Activated T-helper 17 cell treated with anti-CD3 and anti-CD28 coated beads, Interleukin-2, amount 50 U/mL, for 72 hours (primary cell): ENCODE measurements at places on chromosomes 16 and 17. TPM values are rescaled to one million over a fixed set of nuclear protein-coding genes. Genes with fewer than 3 reads are reported as not detected.
A peak's percentile ranks its signal among the peaks of the same experiment; 100 is the strongest.

DNA sequence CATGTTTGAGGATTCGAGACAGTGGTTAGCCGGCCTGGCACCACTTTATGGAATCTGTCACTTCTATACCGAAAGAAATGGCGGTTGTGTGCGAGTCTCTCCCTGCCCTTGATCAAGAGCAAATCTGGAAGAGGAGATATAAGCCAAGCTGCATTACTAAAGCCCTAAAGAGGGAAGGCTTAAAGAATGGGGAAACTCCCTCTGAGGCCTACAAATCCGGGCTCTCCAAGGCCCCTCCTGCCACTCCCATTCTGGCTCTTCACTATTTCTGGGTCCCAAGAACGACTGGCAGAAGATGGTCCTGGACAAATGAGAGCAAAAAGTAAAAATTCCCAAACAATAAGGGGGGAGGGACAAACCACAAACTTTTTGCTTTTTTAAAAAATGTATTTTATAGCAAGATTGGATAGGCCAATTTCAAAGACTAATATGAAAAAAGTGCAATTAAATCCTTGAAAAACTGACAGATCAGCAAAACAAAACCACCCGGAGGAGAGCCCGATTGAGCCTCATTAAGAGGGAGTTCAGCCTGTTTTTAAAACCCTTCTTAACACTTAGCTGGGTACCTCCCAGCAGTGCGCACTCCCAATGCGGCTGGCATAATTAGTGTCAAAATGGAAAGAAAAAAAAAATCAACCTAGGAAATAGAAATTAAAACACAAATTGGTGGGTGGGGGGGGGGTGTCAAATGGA is 193.5 kb downstream of the ZFHX3 start:
- ATAC-seq, result no peak

GRCh38 chr17:63950940-63951907 is 19.1 kb upstream of the CD79B start:
- no peak for ATAC-seq

- no peak for ATAC-seq
Observed at GRCh38 chr17:44914148-44914547, 1.2 kb downstream of the GFAP start.

DNA sequence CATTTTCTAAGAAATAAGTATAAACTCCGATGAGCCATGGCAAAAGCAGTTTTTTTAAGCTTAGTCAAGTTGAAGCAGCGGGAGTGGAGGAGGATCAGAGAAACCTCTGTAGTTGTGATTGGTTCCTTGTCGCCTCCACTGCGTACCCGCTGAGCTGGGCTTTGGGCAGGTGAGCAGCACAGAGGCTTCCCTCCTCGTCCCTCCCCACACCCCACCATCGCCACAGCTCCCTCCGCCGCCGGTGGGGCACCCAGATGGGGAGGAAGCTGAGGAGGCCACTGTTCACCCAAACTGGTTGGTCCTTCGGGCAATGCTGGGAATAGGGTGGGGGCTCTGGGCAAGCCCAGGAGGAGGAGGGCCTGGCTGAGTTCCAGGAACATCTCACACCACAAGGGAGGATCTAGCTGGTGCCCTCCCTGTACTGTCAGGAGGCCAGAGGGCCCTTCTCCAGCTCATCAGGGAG is 5.2 kb upstream of the MRPL38 start:
- ATAC-seq, result no peak

- ATAC-seq, result no peak
Observed at GRCh38 chr16:89358030-89359005, 132.0 kb downstream of the ANKRD11 start.

DNA sequence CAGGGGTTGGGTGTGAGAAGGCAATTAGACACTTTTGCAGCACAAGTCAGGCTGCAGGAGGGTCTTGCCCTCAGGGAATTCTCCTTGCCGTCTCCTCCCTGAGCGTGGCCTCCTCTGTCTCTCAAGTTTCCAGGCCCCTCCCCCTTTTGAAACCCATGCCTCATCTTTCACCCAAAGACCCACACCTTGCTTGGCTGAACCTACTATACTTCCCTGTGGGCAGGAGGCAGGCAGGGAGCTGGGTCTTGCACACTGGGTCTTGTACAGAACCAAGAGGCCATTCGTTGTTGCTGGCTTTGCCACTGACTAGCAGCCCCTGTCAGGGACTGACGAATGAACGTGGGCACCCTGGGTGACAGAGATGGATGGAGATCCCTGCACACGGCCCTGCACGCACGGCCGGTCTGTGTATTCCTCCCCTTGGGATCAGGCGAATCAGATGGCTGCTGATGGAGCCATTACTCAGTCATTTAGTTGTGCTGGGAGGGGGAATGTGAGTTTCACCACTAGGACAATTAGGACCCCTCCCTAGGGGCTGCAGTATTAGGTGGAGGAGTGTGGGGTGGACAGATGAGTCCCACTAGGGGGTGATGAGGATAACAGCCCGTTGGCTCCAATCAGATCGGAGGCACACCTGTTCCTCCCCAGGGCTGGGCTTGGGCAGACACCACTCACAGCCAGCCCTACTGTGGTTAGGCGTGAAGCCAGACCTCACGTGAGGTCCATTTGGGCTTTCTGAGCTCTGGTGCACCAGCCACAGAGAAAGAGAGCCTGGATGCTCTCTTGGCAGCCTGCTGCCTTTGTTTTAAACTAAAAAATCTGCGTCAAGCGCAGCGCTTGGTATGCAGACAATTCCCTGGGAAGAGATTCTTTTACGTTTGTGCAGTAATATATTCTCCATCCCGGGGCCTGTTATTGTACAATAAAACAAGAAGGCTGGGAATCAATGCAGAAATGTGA is 167.7 kb upstream of the WSCD1 start:
- no peak for ATAC-seq

DNA sequence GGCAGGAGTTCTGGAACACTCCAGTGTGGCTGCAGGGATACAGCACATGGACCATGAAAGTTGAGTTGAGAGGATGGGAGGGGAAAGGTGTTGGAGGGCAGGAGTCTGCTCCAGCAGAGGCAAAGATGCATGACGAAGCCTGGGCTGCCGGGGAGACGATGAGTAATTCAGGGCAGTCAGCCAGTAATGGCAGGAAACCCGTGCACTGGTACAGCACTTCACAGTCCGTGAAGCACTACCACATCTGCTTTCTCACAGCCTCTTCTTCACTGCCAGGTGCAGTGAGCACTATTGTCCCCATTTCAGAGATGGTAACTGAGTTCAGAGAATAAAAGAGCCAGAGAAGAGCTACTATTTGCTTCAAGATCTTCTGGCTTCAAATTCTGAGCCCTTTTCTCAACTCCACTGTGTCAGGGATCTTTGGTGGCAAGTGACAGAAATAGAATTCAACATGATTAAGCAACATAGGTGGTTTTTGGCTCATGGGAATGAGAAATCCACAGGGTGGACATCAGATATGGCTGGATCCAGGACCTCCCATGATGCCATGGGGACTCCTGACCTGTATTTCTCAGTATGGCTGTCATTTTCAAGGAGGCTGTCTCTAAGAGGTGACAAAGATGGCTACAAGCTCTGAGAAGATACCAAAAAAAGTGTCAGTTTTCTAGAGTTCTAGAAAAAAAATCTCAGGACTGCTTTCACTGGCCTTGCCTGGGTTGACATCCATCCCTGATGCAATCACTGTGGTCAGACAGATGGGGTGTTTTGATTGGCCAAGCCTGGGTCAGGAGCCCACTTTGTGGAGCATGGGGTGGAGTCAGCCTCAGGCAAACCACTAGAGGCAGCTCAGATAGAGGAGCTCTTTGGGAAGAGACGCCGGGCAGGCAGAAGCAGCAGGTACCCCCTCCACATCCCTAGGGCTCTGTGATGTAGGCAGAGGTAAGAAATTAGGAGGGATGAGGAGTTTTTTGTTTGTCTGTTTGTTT is 24.7 kb downstream of the IL21R start:
- peak; percentile 99 for ATAC-seq

DNA sequence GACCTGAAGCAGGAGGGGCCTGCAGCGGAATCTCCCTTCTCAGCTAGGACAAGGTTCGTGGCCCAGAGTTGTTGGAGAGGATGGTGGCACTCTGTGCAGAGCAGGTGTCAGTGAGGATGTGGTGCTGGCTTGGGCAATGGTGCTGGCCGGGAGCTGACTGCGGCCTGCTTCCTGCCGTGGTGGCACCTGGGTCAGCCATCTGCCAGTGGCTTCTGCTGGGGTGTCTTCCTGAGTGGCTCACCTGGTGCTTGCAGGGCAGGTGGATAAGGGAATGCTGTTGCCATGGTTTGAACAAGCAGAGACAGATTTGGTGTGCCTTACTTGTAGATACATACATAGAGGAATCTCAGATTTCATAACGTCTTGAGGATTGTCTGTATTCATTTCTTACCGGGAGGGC is 69.6 kb downstream of the SEC14L1 start:
- no peak for ATAC-seq

DNA sequence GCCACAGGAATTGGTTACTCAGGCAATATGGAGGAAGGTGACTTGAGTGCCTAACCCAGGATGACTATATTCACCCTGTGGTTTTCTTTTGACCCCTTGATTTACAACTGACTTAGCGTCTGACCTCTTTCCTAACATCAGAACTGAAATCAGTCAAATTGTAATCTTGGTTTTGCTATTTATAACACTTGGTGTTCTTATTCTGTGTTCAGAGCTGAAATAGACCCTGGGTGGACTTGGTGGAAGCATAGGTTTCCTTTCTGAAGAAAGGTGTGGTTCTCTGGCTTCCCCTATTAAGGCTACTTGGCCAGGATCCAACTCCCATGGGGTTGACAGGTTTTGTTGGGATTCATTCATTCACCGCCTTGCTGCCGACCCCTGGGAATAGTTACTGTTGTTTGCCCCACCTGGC is 80.8 kb downstream of the CLEC16A start:
- peak; percentile 96 for ATAC-seq

GRCh38 chr17:28527181-28527681 is 21.1 kb downstream of the FOXN1 start:
- ATAC-seq, result no peak

- no peak for ATAC-seq
Observed at GRCh38 chr17:75398279-75398678, 7.2 kb downstream of the GRB2 start.

- ATAC-seq, result no peak
Observed at GRCh38 chr16:12257926-12258561, 281.5 kb downstream of the SNX29 start.

DNA sequence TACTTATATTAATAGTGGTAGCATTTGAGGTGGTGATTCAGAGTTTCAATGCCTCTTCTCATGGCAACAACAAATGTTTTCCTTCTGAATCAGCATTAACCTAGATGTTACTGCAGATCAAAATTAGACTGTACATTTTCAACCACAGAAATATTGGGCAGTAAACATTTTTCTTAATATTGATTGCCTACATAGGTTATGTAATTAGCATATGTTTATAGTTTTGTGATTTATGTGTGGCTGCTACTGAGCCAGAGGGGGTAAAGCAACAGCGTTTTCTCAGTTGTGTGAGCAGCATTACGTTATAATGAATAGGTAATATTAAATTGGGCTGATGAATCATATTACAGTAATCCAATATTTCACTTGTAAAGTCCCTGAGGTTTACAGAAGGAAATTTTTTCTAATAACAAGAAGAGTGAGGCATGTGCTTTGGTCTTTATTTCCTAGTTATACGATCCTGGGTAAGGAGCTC is 18.8 kb upstream of the BMERB1 start:
- ATAC-seq, result peak; percentile 59

GRCh38 chr17:3835410-3836229 is 10.4 kb downstream of the NCBP3 start:
- no peak for ATAC-seq

DNA sequence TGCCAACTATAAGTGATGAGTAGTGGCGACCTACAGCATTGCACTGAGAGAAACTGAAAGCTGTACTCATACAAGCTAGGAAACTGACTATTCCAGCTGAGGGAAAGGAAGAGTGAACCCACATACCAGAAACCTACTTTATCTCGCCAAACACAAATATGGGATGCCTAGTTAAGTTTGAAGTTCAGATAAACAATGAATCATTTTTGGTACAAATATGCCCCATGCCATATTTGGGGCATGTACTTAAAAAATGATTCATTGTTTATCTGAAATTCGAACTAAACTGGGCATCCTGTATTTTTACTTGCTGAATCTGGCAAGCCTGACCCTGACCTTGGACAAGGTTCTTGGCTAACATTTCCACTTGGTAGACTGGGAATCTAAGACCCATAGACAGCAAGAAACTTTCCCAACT is 527.8 kb upstream of the PSMD7 start:
- ATAC-seq, result no peak

GRCh38 chr16:11450136-11450535 is 104.9 kb downstream of the RMI2 start:
- ATAC-seq, result no peak

- ATAC-seq, result no peak
Observed at GRCh38 chr17:68289936-68290267, 1.0 kb downstream of the SLC16A6 start.

DNA sequence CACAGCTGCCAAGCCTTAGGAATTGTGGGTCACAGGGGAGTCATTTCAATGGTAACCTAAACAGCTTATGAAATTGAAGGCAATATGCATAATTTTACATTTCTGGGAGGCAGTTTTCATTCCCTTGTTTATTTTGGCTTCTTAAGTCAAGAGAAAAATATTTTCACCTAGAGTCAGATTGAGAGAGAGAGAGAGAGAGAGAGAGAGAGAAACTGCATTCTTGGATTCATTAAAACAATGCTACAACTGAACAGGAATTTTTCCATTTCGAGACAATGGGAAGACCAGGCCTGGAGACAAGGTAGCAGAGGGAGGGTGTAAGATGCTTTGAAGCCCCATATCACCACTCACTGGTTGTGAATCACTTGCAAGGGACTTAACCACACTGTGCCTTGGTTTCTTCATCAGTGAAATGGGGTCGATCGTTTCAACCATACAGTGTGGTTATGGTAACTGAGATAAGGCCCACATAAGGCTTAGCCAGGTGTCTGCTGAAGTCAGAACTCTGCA is 224.7 kb upstream of the IRX3 start:
- no peak for ATAC-seq

GRCh38 chr16:31148896-31149295 is 970 bp downstream of the PRSS36 start:
- no peak for ATAC-seq

DNA sequence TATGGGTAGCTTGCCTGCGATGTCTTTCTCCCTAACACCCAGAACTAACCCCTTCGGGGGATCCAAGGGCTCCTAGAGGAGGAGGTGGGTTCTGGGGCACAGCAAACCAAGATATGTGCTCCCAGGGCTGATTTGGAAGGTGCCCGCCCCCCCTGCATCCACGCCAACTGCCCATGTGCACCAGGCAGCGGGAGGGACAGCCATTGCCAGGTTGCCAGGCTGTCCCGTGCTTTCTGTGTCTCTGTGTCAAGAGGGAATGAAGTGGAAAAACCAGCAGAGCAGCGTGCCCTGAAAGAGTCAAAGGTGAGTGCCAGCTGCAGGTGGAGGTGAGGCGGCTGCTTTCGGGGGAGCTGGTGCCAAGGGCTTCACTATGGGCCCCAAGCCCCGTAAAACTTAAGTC is 6.4 kb downstream of the TEKT5 start:
- ATAC-seq, result no peak

- ATAC-seq, result no peak
Observed at GRCh38 chr17:48595278-48595999, 1.9 kb upstream of the HOXB5 start.

Gene SCIMP
- not detected for total RNA-seq

Gene CEP131
- 10.4 TPM for total RNA-seq

Gene LYRM9
- total RNA-seq, result 2.0 TPM

Gene AURKB
- 158 TPM for total RNA-seq

Gene CX3CL1
- not detected for total RNA-seq

Gene RASL10B
- 0.63 TPM for total RNA-seq

Gene TBC1D3K
- not detected for total RNA-seq

Gene ITGB4
- total RNA-seq, result 1.2 TPM

Gene PRSS36
- 1.1 TPM for total RNA-seq

Gene CES2
- total RNA-seq, result 31.2 TPM

Gene OTOP3
- total RNA-seq, result not detected

Gene OR2C1
- not detected for total RNA-seq

Gene ABCC3
- not detected for total RNA-seq

Gene ASPHD1
- total RNA-seq, result 3.5 TPM

Gene TNFRSF13B
- total RNA-seq, result not detected

Gene SLC12A3
- not detected for total RNA-seq
